ENCODE measurements at places on chromosomes 4 and X. TPM values are rescaled to one million over a fixed set of nuclear protein-coding genes. Genes with fewer than 3 reads are reported as not detected.

GRCh38 chrX:1529756-1530155 is 7.2 kb downstream of the P2RY8 start:
- H3K36me3 ChIP-seq: no peaks in the 10 kb centered on the region
- H3K4me1 ChIP-seq: no peaks in the 10 kb centered on the region

DNA sequence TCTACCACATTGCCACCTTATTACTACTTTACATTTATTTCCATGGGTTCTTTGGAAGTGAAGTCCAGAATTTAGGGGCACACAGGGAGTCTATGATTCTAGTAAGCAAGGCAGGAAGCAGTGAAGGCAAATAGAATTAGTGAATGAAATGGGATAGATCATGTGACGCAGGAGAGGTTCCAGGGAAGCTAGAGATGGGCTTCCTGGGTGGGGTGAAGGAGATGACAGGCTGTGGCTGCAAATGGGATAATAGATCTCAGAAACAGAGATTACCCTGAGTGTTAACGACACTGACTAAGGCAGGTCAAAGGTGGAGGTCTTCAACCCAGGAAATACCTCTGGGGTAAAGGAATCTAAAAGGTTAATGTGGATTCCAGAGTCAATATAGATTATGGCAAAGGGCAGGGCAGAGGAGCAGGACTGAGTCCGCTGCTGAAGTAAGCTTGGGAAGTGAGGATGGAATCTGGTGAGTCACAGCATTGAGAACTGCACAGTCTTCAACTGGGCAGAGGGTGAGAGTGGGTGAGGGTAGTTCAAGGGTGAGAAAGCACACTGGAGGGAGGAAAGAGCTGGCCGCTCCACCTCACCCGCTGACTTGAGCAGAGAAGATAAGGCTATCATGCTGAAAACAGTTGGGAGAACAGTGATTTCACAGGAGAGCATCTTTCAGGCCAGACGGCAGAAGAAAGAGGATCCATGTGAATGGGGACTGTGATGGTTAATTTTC is 70.8 kb downstream of the ANXA3 start:
- DNase-seq: no peak
- peaks cover 9% of the 10 kb centered on the region for H3K4me1 ChIP-seq
- H3K27ac ChIP-seq: no peak overlapping the region

DNA sequence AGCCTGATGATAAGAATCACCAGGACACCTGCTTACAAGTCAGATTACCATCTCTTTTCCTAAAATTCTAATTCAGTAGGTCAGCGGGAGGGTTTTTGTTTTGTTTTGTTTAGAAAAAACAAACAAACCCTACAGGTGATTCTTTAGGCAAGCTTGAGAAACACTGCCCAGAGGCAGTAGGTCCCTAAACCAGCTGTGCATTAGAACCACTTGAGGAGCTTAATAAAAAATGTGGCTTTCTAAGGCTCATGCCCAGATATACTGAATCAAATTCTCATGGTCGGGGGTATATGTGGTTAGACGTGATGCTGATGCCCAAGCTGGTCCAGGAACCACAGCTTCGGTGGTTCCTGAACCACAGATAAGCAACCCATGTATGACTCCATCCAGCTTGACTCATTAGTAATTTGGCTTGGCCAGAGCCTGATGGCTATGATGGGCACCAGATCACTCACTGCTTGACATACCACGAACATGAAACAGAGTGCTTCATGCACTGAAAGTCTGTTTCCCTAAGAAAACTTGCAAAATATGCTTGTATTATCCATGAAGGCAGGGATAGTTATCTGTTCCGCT is 338.1 kb upstream of the F9 start:
- H3K4me1 ChIP-seq: peaks cover 62% of the 10 kb centered on the region
- no peak for DNase-seq
- H3K4me3 ChIP-seq: peak overlapping the region; percentile 4
- peaks cover 20% of the 10 kb centered on the region for H3K36me3 ChIP-seq
- peaks cover 5% of the 10 kb centered on the region for H3K27me3 ChIP-seq
- H3K27ac ChIP-seq: no peak overlapping the region

DNA sequence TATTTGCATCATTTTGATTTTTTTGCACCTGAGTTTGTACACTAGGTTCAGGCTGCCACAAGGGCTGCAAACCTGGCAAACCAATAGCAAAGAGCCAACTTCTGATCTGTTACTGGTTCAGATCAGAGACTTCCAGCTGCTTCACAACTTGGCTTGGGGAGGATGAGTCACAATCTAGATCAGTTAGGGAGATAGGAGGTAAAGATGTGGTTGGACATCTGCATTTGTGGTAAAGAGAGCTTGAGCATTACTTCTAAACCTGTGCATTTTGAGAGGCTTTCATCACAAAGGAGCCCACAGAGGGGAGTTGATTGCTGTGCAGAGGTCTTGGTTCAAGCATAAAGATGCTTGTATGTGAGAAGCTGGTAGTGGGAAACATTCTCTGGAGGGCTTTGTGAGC is 34.5 kb downstream of the LINC00632 start:
- no peaks in the 10 kb centered on the region for H3K4me1 ChIP-seq
- H3K36me3 ChIP-seq: peaks cover 8% of the 10 kb centered on the region
- H3K27me3 ChIP-seq: no peaks in the 10 kb centered on the region
- H3K27ac ChIP-seq: no peak overlapping the region
- no peak overlapping the region for H3K4me3 ChIP-seq

DNA sequence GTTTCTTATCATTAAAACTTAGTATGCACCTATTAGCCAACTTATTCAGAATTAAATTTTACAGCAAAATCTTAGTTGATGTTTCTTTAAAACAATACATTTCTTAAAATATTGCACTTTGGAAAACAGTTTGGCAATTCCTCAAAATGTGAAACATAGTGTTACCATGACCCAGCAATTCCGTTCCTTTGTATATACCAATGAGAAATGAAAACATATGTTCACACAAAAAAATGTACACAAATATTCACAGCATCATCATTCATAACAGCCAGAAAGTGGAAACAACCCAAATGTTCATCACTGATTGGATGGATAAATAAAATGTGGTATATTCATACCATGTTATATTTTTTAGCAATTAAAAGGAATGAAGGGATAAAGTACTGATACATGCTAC is 50.2 kb downstream of the WDR44 start:
- H3K36me3 ChIP-seq: peaks cover 12% of the 10 kb centered on the region
- no peak for DNase-seq
- no peak overlapping the region for H3K27ac ChIP-seq
- H3K4me3 ChIP-seq: no peak overlapping the region

DNA sequence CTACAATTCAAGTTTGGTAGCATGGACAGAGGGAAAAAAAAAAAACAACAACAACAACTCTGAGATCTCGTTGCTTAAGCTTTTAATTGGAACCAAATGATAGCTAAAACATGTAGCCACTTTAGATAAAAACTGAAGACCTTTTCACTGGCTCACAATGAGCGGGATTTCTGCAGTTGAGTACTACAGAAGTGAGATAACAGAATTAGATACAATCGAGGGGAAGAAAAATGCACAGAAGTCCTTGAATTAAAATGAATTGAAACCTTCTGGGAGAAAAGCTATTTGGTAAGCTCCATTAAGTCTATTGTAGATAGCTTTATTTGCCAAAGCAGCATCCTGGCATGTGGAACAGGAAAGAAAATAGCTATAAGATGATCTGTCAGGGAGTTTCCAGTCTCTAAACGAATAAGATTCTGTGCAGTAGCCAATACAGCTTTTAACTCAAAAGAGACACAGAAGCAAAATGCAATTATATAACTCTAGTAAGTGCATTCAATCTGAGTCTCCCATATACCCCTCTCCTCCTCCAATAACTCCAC is 248.5 kb downstream of the ENOX2 start:
- no peak for DNase-seq
- peaks cover 19% of the 10 kb centered on the region for H3K4me1 ChIP-seq
- H3K4me3 ChIP-seq: no peak overlapping the region
- H3K27me3 ChIP-seq: no peaks in the 10 kb centered on the region
- peak overlapping the region; percentile 40 for H3K27ac ChIP-seq
- H3K36me3 ChIP-seq: peaks cover 14% of the 10 kb centered on the region

DNA sequence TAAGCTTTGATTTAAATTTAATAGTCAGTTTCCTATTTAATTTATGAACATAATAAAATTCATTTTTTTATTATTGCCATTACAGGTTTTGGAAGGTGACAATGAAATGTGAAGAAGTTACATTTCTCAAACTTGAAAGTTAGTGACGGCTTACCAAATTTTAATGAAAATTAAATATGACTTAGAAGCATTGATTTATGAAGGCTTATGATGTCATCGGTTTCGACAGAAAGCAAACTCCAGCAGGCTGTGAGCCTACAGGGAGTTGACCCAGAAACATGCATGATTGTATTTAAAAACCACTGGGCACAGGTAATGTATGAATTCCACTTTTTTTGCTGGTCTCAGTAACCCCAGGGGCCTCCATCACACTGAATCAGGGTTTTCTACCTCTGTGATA is 157.1 kb downstream of the FHIP1A start:
- no peak overlapping the region for H3K27ac ChIP-seq
- no peak overlapping the region for H3K4me3 ChIP-seq
- no peak for DNase-seq
- no peaks in the 10 kb centered on the region for H3K36me3 ChIP-seq
- H3K4me1 ChIP-seq: no peaks in the 10 kb centered on the region

DNA sequence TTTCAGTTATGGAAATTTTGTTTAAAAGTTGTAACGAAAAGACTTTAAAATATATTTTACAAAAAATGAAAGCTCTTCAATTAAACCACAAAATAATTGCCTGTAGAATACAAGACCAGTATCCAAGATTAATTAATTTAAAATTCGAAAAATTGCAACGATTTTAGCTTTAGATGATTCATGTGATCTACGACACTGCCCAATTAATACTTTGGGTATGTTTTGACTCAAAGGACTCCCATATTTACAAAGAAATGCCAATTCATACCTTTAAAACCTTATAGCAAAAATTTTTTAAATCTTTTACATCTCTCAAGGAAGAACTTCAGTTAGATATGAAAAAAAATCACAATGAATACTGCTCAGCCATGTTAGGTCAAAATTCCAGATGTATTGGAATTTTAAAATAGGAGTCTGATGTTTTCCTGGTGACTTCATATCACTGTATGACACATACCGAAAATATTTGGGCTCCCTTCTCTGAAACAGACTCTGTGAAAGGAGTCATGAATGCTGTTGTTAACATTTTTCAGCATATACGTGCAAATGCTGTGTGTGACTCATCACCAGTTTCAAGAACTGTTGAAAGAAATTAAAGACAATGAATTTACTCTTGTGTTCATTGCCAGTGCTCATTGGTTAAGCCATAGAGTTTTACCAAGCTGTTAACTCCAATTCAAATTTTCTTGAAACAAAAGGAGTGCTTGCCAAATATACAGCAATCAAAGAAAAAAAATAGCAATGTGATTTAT is 13.8 kb upstream of the SMS start:
- no peaks in the 10 kb centered on the region for H3K36me3 ChIP-seq
- H3K4me3 ChIP-seq: peak overlapping the region; percentile 7
- no peak for DNase-seq

DNA sequence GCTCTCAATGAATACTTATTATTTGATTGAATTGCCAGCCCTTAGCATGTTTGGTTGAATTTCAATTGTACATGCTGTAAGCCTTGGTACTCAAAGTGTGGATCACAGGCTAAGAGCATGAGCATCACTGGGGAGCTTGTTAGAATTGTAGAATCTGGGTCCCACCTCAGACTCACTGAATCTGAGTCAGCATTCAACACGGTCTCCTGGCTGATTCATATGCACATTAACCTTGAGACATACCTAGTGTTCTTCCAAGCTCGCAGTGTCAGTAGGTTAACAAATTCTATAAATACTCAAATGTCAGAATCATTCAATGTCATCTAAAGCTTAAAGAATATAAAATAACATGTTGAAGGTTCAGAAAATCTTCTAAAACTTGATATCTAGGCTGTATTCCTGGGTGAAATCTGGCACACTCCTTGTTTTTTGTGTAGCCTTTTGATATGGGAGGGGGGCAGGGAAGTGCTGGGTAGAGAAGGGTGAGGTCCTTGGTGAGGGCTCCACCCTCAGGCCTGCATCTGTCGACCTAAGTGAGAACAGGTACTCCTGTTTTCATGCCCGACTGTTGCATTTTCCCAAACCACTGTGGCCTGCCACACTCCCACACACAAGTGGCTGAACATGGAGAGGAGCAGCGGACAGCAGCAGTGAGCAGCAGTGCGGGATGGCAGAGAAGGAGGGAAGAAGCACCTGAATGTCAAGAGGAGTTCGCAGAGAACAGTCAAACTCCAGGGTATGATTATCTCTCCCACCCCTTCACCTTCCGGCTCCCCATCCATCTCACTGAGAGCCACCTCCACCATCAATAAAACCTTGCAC is 529.6 kb upstream of the IGFBP7 start:
- H3K27me3 ChIP-seq: no peaks in the 10 kb centered on the region
- H3K4me3 ChIP-seq: no peak overlapping the region
- no peak for DNase-seq
- H3K36me3 ChIP-seq: no peaks in the 10 kb centered on the region
- H3K4me1 ChIP-seq: peaks cover 32% of the 10 kb centered on the region

Gene UVSSA
- total RNA-seq: 22.8 TPM

Gene SPACA5
- total RNA-seq: not detected

Gene PRKG2
- 0.77 TPM for total RNA-seq

Gene MCF2
- total RNA-seq: 0.23 TPM

Gene ZC4H2
- 41.7 TPM for total RNA-seq

Gene ATP2B3
- 0.05 TPM for total RNA-seq

Gene PCDH10
- 3.8 TPM for total RNA-seq
